ENCODE measurements at places on chromosomes 2 and 18.

GRCh38 chr18:75154997-75155396 lies 53.9 kb downstream of the PTGR3 start:
- DNase-seq = no peak

DNA sequence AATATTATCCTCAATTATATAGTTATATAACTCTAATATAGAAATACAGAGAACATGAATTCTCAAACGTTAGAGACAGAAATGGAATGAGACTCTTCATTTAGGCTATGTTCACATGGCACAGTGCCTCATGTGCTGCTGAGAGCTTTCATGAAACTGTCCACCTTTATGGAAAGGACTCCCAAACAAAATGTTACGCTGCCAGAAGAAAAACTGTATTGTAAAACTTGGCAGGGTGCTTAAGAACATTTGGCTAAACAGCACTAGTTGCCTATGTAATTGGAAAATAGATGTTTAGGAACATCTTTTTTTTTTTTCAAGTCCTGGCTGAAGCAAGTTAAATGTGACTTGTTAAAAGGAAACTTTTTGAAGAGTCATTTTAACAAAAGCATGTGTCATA lies 396.0 kb downstream of the ERBB4 start:
- no peak for DNase-seq

DNA sequence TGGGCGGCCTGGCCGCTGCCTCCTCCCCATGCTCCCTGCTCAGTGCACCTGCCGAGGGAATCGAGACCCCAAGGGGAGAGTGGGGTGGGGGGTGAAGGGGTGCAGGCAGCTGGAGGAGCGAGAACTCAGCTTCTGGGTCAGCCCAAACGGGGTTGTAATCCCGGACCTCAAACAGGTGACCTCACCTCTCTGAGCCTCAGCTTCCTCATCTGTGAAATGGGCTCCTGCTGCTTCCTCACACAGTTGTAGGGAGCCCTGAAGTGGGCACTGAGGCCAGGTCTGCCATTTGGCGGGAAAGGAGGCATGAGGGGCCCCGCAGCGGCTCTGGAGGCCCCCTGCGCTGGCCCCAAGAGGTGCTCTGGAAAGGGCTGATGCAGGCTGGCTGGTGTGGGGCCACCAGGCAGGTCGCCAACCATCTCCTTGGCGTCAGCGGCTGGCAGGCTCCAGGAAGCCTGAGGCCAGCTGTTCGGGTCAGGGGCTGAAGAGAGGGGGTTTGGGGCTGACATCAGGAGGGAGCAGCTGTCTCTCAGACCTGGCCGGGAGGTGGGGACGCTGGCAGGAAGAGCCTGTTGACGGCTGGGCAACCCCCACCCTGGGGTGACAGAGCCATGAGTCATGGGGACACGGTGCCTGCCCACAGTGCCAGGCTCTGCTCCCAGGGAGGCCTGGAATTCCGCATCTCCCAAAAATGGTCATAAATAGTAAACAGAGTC lies 4.9 kb downstream of the KLHL30 start:
- no peak for DNase-seq

DNA sequence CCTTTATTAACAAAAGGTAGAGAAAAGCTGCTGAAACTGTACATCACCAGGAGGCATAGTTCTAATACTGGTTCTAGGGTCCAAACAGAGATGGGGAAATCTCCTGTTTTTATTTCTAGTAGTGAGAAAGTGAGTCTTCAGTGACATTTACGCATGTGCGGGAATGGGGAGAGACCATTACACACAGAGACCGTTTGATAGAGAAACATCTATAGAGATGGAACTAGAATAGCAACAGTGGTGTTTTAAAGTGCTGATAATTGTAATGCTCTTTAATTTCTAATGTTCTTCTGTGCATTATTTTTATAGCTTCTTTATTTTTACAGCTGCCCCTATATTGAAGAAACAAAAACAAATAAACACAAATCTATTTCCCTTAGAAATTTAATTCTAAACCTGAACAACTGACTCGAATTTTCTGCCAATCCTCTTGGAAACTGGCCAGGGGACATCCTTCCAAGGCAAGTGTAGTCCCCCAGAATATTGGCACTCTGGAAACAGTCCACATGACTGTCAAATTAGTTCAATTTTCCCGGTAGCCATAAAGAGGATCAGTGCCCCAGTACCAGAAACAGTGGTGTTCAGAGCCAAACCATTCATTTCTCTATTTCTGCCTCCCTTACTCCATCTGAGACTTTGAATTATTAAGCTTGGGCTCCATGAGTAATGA lies 260.9 kb downstream of the ICOS start:
- DNase-seq = no peak

GRCh38 chr2:144354953-144355352 lies 165.0 kb downstream of the ZEB2 start:
- DNase-seq = no peak

DNA sequence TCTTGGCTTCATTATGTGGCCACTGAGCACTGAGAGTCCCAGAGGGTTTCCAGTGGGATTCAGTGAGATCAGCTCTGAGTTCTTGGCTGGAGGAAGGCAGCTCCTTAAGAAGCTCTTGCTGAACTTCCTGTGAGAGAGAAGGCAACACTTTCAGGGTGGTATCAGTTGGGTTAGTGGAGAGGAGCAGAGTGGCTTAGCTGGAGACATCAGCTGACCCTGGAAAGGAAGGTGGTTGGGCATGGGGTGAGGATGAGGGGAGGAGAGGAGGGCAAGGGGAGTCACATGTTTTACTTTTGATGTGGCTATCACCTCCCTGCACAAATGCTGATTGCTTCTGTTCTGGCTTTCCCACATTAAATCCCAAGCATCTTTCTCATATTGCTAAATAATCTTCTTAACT lies 95.1 kb downstream of the ACOXL start:
- DNase-seq = no peak
